Pulmonary artery endothelial cell (primary cell): ENCODE measurements at places on chromosomes 12 and 14. TPM values are rescaled to one million over a fixed set of nuclear protein-coding genes. Genes with fewer than 3 reads are reported as not detected.

MUCL1 gene
- not detected in 2 replicates for total RNA-seq

DNA sequence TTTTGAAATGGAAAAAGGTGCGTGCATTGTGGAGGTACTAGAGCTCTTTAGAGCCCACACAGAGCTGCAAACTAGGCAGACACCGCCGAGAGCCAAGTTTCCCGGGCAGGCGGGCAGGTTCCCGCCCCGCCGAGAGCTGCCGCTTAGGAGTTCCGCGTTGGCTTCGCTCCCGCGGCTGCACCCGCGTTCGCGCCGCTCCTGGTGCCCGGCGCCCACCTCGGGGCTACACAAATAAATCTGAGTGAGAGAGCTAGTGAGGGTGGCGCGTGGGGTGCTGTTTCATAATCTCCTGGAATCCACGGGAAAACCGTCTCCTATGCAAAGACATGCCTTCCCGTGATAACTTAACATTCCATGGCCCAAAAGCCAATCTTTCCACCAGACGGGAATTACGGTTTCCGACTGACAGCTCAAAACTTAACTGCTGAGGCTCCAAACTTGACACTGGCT is 645 bp downstream of the KITLG start:
- DNase-seq: no peak

DNA sequence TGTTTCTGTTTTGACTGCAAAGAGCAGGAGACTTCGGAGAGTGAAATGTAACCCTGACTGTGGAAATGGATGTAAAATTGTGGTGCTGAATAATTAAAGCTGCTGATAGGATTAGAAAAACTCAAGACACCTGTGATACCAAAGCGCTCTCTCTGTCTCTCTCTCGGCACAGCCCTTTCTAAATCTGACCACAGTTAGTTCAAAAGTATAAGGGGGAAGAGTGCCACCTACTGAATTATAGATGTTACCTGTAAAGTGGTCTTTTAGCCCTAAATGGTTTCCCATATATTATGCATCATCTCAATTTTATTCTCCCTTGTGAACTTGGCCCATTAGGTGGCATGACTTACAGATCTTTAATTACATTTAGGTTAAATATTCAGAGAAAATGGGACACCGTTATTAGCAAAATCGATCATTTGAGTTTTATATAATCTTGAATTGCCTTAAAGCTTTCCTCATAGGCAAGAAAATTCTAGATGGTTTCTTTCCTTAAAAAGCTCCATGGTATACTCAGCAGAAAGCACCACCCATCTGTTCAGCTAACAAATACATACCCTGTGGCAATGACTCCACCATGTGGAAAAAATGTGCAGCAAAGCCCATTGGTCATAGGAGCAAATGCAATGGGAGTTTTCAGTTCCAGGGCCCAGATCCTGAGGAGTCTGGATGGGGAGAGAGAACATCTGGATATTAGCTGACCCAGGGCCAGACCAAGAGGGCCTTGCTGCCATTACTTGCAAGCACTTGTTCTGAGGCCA is 18.1 kb downstream of the RFC5 start:
- no peak for DNase-seq

GRCh38 chr12:59115995-59116394 is 195.7 kb upstream of the LRIG3 start:
- DNase-seq: no peak

ALX1 gene
- not detected in 2 replicates for total RNA-seq

DNA sequence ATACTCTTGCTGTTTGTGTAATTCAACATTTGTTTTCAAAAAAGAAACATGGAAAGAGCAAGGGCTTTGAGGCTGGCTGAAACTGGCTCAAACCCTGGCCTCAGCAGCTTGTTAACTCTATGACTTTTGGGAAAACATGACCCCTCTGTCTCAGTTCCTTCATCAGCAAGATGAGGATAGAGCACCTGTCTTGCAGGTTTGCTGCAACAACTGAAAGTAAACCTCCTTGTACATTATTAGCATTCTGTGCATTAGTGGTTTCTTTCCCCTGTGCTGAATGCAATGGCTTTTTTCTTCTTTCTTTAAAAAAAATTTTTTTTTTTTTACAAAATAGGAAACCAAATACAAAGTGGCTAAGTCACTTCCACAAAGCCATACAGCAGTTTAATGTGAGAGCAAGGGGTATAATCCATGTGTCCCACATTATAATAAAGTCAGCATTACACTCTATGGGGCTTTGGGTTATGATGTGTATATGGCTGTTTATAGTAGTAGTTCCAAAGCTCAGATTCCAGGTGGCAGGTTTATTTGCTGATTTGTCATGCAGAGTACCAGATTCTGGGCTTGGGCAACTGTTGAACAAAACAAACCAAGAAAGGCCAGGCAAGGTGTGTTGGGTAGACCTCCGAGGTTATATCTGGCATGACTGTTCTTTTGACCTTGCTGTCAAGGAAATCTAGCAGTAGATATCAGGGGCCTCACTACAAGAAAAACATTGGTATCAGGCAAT is 194.5 kb upstream of the CNOT2 start:
- DNase-seq: no peak

CCDC184 gene
- 0.07 and 0.14 TPM in 2 replicates for total RNA-seq

GRCh38 chr14:19823765-19824164 is 20.2 kb downstream of the OR4N2 start:
- no peak for DNase-seq

GRCh38 chr12:39127401-39127800 is 222.0 kb upstream of the CPNE8 start:
- DNase-seq: peak; percentile 62

DNA sequence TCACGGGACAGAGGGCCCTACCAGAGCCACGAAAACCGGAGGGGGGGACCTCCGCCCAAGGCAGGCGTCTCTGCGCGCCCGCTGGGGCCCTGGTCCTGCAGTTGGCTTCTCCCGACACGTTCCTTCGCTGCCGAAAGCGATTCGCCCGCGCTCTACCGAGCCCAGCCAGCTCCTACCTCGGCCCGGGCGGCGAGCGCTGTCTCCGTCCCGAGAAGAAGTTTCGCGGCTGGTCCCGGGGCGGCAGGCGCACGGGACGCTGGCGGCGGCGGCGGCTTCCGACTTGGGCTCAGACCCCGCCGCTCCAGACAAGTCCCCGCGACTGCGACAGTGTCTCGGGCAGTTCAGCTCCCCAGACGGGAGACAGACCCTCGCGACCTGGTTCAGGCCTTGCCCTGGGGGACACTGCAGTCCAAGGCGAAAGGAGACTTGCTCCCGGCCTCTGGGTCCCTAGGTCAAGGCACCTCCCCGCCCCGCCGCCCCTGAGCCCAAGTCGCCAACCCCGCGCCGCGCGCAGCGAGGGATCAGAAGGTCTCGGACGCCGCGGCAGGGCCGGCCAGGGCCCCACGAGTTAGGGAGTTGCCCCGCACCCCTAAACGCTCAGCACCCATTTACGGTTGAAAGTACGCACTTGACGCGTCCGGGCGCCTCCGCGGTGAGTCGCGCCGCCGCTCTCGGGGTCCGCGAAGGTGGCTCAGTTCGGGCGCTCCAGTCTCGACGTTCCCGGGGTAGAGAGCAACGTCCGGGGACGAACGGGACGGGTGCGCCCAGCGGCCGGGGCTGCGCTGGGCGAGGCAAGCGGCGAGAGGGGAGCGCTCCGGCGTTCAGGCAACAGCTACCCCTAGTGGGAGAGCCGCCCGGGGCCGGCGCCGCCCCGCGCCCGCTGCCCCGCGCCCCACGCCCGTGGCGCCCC is 1.4 kb upstream of the DIO3 start:
- DNase-seq: no peak

DNA sequence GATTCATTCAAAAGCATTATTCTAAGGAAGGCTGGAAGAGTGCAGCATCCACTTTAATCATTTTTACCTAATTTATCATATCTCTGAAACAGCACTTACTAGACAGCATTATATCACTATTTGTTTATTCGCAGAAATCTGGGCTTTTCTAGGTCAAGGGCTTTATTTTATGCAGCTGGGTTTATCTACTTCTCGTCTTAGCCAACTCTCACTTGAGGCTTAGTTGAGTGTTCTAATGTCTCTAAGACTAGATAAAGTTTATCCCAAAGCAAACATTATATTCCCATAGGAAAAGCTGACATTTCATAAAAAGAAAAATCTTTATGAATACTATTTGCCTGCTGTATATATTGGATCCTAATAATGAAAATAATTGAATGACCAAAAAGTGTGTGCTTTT is 720.8 kb upstream of the FLRT2 start:
- no peak for DNase-seq

DNA sequence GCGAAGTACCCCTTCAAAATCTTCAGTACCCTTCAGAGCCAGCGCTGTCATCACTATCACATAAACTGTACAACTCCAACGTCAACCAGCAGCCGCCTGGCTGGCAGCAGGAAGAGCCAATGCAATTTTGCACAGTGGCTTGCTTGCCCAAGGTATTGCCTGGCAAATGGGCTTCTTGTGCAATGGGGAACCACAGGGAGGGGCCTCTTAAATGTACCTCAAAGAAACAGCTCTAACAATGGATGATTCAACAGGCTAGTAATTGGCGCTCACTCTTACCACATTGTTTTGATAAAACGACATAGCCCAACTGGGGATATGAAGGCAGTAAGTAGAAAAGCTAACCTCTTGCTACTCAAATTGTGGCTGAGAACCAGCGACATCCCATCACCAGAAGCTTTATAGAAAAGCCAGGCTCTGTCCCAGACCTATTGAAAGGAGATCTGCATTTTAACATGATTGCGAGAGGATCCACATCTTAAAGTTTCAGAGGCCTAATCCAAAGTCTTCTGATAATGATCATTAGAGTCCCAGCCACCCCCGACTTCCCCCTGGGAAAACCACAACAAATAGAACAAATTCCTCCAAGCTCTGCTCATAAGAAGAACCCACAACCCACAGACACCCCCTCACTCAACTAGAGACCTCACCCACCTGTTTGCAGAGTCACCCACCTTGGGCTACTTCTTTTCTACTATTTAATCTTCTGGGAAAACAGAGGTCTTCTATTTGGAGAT is 125.3 kb upstream of the HIF1A start:
- no peak for DNase-seq

HOXC12 gene
- not detected in 2 replicates for total RNA-seq

MYL2 gene
- total RNA-seq: not detected in 2 replicates

DNA sequence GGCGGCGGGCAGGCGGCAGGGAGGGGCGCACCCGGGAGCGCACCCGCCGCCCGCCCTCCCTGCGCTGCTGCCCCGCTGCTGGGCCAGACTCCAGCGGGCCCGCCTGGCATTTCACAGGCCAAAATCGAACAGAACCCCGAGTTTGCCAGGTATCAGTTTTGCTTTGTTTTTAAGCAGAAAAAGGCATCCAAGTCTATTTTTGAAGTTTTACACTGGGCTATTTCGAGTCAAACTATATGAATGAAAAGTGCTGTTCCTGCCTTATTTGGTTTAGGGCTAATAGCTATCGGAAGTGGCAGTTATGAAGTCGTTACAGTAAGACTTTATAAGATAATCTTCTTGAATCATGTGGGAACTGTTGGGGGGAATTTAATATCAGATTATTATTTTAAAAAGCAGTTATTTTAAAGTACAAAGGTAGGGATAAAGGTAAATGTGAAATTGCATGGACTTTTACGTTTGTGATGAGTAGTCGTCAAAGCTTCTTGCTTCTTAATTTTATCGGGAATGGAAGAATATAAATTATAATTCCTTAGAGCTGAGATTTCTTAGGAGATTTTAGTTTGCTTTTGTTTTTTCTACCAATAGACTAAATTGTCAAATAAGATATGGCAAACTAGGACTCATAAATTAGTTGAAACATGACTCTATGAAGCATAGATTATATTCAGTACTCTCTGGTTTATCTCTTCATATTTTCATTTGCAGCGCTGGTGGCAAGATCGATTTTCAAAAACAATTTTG is 1.1 kb downstream of the MSRB3 start:
- DNase-seq: no peak

GRCh38 chr12:53869500-53869899 is 69.1 kb upstream of the HOXC13 start:
- no peak for DNase-seq

DNA sequence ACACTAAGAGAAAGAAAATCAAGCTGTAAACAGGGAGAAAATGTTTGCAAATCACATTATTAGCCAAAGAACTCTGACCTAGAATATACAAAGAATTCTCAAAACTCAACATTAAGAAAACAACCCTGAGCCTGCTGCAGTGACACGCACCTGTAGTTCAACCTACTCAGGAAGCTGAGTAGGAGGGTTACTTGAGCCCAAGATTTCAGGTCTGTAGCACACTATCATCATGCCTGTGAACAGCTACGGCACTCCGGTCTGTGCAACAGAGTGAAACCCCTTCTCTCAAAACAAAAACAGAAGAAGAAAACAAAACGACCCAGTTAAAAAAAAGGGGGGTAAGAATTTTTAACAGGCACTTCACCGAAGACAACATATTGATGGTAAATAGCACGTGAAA is 20.8 kb downstream of the SAV1 start:
- no peak for DNase-seq

GRCh38 chr14:81402123-81402495 is 2.0 kb upstream of the STON2 start:
- no peak for DNase-seq

DNA sequence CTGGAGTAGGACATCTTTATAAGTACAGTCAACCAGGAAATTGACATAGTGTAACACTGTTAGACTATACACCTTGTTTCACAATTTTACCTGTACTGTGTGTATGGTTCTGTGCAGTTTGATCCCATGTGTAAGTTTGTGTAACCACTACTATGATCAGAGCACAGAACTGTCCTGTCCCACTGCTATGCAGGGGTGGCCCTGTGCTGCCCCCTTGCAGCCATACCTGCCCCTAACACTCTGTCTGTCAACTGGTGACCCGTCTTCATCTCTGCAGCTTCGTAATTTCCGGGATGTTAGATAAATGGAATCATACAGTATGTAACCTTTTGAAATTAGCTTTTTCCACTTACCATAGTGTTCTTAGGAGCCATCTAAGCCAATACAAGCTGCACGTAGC is 58.7 kb upstream of the RD3L start:
- no peak for DNase-seq

- peak; percentile 17 for DNase-seq
Observed at GRCh38 chr14:99266181-99267178, 5.5 kb downstream of the BCL11B start.

FAM161B gene
- 1.5 and 2.6 TPM in 2 replicates for total RNA-seq

- DNase-seq: no peak
Observed at GRCh38 chr14:36717363-36717762, 55.7 kb downstream of the PAX9 start.

TMTC1 gene
- total RNA-seq: 15.0 and 49.9 TPM in 2 replicates

HIP1R gene
- 121 and 150 TPM in 2 replicates for total RNA-seq

DNA sequence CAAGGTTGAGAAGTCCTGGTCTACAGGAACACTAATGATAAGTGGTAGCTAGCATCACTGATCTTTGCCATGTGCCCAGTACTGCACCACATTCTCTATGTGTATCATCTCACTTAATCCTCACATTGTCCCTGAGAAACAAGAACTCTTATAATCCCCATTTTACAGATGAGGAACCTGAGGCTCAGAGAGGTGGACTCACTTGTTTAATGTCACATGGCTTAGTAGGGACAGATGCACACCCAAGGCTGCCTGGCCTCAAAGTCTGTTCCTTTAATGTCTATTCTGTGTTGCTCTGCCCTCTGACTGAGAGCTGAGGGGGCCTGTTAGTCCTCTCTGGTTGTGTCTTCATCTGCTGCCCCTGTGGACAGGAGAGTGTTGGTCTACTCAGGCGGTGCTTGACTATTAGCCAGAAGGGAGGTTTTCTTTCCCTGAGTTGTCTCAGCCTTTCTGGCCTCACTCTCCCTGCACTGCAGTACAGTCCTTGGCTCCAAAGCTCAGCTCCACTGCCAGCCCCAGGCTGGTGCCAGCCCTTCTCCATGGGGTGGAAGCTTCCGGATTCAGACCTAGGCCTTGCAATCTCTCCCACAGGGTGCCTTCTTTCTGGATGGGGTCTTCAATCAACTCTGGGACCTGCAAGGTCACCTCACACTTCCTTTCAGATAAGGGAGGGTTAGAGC is 4.9 kb upstream of the DYNLL1 start:
- no peak for DNase-seq

- no peak for DNase-seq
Observed at GRCh38 chr14:74965486-74966153, 10.2 kb upstream of the PGF start.

COPZ1 gene
- 108 and 131 TPM in 2 replicates for total RNA-seq
